ENCODE measurements at places on chromosomes 7 and 10.
A peak's percentile ranks its signal among the peaks of the same experiment; 100 is the strongest.

GRCh38 chr10:112896273-112896672, 53.8 kb upstream of the TCF7L2 start:
- no peak for DNase-seq

- no peak for DNase-seq
Measured at GRCh38 chr7:155220903-155221302, 76.8 kb upstream of the INSIG1 start.

DNA sequence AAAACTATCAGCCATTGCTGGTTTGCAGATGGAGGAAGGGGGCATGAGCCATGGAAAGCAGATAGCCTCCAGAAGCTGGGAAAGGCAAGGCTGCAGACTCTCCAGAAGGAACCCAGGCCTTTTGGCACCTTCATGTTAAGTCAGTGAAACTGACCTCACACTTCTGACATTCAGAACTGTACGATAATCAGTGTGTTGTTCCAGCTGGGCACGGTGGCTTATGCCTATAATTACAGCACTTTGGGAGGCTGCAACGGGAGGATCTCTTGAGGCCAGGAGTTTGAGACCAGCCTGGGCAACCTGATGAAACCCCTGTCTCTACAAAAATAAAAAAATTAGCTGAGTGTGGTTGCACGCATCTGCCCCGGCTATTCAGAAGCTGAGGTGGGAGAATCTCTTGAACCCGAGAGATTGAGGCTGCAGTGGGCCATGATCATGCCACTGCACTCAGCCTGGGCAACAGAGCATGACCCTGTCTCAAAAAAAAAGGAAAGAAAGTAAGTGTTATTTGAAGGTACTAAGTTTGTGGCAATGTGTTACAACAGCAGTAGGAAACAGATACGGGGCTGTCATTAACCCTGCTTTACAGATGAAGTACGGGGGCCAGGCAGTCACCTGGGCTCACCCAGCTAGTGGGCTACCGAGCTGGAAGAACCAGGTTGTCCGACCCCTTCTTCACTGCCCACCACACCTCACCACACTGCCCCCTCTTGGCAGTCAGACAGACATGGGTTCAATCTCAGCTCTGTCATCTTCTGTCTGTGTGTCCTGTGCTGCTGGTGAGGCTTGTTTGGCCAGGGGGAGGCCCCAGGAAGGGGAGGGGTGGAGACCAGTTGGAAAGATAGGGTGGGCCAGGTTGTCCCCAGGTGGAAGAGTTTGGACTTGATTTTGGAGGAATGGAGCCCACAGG, 18.3 kb downstream of the CHST3 start:
- DNase-seq: no peak

DNA sequence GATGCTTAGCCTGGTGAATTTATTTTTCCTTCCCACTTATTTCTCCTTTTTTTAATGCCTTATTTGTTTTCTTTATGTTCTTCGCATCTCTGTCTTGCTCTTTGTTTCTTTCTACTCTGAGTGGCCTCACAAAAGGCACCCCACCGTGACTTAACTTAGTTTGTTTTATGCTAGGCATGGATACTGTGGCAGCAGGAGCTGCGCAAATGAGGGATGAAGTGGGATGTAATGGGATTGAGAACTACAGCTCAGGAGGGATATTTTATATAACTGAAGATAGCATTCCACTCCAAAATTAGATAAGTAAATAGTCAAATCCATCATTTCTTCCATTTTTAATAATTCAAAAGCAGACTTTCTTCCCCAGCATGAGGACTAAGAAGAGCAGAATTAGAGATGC, 1.7 kb upstream of the CACNA2D1 start:
- DNase-seq: no peak

GRCh38 chr7:129127601-129128000, 16.9 kb upstream of the TSPAN33 start:
- DNase-seq: no peak

- DNase-seq: no peak
Measured at GRCh38 chr7:138125119-138125518, 48.9 kb downstream of the AKR1D1 start.

- no peak for DNase-seq
Measured at GRCh38 chr10:51783941-51784340, 84.5 kb upstream of the CSTF2T start.

DNA sequence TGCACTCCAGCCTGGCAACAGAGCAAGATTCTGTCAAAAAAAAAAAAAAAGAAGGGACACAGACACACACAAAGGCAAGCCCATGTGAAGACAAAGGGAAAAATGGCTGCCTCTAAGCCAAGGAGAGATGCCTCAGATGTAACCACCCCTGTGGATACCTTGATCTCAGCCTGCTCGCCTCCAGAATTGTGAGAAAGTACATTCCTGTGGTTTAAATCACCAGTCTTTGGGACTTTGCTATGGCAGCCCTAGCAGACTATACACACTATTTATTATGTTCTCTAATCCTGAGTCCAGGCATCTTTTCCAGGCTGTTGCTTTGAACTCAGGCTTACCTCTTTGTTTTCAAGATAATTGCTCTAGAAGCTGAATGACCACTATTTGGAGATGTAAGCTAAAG, 494.3 kb downstream of the GALNT17 start:
- no peak for DNase-seq

DNA sequence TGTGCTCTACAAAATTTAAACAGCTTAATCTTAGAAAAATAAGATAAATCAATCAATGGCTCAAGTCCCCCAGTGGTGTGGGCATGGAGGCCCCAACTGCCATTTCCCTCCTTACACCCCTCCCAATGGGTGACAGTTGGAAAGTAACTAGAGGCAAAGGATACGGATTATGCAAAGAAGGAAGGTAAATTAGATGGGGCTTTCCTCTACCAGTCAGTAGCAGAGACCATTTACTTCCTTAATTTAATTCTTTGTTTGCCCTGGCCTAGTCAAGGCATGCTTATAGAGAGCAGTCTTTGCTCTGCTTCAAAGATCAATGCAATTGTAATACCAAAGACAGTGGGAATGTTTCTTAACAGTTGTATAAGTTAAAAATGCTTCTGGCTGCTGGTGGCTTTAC, 63.3 kb upstream of the PAPSS2 start:
- no peak for DNase-seq

DNA sequence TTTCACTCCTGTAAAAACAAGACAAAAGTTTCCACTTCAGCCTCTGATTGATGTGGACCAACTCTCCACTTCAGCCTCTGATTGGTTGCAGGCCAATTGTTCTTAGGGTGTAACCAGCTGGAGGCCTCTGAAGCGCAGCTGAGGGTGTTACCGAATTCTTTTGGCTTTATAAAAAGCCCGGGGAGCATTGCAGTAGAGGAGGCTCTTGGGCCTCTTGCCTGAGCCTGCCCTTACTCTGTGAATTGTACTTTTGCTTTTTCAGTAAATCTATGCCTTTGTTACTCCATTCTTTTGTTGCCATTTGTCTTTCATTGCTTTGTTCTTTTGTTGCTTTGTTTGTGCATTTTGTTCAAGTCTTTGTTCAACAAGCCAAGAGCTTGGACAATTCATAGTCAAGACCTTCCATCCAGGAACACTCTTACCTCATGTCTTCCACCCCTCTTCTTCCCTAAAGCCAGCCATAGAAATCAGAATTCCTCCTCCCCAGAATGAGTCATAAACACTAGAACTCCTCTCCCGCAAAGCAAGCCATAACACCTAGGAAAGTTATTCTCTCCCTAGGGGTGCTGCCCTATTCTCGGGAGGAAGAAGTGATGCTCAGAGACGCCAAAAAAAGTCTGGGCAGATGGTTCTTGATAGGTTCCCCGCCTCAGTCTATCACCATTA, 53.5 kb upstream of the ARMC3 start:
- DNase-seq: no peak

DNA sequence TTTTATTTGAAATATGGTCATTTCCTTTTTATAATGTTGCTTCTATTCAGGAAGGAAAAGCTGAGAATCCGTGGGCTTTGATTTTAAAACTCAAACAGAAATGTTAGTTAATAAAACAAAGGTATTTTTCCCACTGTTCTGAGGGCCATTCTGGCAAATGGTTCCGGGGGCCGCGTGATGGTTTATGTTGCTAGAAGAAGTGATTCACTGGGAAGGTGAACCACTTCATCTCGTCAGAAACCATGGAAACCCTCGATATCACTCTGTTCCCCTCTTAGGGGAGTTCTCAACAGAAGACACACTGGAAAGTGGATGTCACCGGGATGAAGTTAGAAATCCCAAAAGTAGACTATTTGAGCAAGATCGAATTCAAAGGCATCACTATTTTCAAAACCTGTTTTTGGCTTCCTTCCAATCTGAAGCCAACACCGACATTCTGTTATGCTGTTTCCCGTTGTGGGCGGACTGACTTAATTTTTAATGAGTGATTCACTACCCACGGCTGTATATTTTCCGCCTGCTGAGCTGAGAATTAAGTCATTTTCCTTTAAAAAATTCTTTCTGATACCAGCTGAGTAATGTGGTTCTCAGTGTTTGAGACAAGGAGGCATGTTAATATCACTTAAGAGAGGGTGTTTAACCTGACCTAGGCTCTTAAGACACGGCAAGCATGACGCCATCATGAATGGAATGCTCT, 84.1 kb downstream of the PTPRE start:
- DNase-seq: peak; percentile 65

GRCh38 chr7:75776295-75776971, 4.4 kb upstream of the CCL26 start:
- peak; percentile 70 for DNase-seq

DNA sequence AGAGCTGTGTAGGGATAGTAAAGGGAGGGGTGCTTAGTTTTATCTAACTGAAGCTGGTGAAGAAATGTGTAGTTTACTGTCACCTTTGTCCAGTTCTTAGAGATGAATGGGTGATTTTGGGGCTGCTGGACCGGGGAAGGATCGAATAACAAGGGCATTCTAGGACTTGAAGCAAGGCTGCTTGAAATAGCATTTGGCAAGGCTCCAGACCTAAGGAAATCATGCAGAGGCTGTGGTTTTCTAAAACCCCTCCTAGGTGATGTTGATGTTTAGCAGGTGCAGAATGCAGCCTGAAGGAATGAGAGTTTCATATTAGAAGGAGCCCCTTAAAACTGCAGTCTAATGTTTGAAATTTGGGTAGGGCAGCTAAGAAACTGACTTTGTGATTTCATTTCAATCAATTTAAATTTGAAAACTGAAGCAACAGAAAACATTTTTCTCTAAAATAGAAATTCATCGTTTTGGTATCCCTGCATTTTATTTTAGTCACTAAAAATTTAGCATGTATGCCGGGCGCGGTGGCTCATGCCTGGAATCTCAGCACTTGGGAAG, 68.5 kb downstream of the TET1 start:
- no peak for DNase-seq

DNA sequence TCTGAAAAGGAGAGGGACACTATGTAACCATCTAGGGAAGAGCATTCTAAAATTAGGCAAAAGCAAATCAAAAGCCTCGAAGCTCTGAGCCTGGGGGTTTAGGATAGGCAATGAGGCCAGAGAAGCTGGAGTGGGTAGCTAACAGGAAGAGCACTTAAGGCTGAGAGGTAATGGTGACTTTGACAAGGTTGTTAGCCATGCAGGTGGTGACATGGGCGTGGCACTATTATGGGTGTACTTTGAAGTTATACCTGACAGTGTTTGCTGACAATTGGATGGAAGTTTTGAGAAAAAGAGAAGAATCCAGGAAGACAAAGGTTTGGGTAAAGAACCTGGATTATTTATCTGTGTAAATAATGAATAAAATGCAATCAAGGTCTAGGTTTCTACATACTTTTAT, 383.0 kb upstream of the SEMA3C start:
- no peak for DNase-seq

GRCh38 chr7:104444017-104444416, 115.6 kb downstream of the LHFPL3 start:
- no peak for DNase-seq

DNA sequence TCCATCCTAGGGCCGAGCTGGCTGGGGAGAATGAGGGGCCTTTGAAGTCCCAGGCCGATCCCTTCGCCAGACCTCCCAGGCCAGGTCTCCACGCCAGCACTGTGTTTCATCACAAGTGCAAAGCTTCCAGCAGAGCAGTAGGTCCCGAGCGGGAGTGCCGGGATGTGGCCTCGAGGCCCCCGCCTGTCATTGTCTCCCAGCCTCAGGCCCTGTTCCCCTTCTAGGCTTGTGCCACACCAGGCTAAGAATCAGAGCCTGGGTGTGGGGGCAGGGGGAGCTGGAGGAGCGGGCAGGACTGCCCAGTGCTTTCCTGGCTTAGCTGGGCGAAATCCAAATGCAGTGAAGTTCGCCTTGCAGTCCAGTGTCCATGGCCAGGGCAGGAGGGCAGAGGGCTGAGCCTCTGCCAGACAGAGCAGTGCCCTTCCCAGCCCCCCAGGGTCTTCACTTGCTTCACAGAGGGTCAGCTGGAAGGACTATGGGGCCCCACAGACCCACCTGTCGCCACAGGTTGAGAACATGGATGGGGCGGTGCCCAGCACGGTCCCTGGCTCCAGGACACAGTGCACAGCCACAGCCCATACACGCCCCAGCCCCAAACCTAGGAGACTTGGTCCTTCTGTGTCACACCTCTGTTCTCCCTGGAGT, 20.2 kb upstream of the PFKFB3 start:
- DNase-seq: no peak

- no peak for DNase-seq
Measured at GRCh38 chr7:77413861-77414424, 2.2 kb downstream of the GSAP start.

DNA sequence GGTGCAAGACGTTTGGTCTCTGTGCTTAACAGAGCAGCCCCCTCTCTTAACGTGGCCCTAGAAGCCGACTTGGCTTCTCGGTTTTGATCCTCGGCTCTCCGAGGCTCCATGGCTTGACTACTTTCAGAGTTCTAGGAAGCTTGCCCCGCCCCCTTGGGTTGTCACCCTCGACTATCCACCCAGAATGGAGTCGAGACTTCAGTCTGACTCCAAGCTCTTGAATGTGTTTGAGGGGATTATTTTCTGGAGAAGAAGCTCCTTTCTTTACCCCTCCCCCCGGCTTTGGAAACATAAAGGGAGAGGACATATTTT, 448 bp downstream of the SEC24C start:
- DNase-seq: no peak
